ENCODE measurements at places on chromosomes 5 and 9. TPM values are rescaled to one million over a fixed set of nuclear protein-coding genes. Genes with fewer than 3 reads are reported as not detected.
A peak's percentile ranks its signal among the peaks of the same experiment; 100 is the strongest.

IL17B gene
- total RNA-seq = not detected

NKD2 gene
- 1.8 TPM for total RNA-seq

CATSPER3 gene
- 1.4 TPM for total RNA-seq

ZNF474 gene
- not detected for total RNA-seq

ACTBL2 gene
- not detected for total RNA-seq

ZNF883 gene
- 0.42 TPM for total RNA-seq

DRD1 gene
- not detected for total RNA-seq

RBM18 gene
- 21.5 TPM for total RNA-seq

DTWD2 gene
- total RNA-seq = 1.4 TPM

TMEM171 gene
- not detected for total RNA-seq

AJM1 gene
- 4.1 TPM for total RNA-seq

TERT gene
- total RNA-seq = 5.6 TPM

FAM163B gene
- total RNA-seq = not detected

GRCh38 chr9:37353791-37354190, 68.7 kb upstream of the GRHPR start:
- no peak for DNase-seq

DNA sequence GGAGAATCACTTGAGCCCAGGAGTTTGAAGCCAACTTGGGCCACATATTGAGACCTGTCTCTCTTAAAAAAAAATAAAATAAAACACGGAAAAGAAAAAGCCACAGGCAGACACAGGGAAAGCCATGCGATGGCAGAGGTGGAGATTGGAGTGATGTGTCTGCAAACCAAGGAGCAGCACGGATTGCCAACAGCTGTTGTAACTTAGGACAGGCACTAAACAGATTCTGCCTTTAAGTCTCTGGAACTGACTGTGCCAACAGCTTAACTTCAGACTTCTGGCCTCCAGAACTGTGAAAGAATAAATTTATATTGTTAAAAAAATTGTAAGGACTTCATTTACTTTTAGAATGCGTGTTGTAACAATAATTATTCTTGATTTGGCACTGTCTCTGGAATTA, 318.5 kb upstream of the CHD1 start:
- no peak for DNase-seq

- no peak for DNase-seq
Measured at GRCh38 chr5:72480841-72481240, 26.4 kb downstream of the ZNF366 start.

- peak; percentile 72 for DNase-seq
Measured at GRCh38 chr5:154221371-154221896, 30.9 kb downstream of the GALNT10 start.

- no peak for DNase-seq
Measured at GRCh38 chr9:129397335-129397734, 219.3 kb upstream of the IER5L start.

DNA sequence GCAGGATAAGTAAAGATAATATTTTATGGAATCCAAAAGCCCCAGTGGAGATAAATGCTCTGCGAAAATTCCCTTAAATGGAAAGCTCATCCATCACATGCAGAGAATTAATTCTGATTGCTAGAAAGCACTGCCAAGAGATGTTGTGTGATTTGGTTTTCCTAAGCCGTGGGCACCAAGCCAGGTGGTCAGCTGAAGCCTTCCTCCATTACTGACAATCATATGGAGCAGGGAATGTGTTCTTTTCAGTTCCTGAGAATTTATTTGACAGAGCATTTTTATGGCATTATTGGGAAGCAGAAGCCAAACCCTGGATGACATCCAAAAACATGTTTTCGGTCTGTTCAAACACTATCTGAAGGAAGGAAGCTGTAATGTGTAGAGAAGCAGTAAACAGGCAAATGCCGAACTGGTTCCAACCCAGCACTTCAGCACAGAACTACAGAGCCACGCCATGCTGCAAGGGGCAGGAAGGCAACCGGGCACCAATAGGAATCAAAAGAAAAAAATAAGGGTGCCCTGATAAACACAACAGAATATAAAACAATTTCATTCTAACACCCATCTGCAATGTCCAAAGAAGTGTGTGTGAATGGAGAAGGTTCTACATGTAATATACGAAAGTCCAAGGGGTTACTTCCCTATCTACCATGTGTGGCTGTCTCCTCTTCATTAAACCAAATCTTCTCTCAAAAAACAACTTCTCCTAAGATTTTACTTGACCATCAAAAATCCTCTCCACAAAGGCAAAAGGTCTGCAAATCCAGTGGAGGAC, 12.3 kb downstream of the ARSB start:
- DNase-seq = no peak

DNA sequence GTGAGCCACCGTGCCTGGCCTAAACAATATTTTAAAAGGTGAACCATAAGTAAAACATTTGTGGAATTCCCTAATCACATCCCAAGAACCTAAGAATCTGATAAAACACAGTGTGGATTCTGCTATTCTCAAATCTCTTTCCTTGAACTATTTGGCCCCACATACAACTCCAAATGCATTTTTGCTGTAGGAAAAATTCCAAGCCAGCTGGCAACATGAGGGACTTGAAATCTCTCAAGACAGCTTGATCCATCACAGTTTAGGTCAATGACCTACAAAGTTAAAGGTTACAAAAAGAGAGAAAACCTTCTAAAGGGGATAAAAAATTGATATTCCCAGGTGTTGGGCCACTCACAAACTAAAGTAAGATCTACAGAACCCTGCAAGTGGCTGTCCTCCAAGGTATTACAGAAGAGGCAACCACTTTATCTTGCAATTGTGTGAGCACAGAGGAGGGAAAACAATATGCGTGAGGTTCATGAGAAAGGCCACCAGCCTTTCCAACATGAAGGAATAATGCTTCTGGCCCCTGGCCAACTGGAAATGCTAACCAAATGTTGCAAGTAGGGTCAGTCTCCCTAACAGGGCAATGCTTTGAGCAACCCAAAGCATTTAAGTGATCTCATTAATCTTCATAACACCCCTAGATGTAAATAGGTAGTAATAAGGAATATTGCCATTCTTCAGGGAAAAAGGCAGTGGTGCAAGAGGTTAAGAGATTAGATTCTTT, 221.4 kb downstream of the SEMA5A start:
- DNase-seq = no peak

GRCh38 chr5:447501-447900, 4.5 kb downstream of the EXOC3 start:
- DNase-seq = no peak

DNA sequence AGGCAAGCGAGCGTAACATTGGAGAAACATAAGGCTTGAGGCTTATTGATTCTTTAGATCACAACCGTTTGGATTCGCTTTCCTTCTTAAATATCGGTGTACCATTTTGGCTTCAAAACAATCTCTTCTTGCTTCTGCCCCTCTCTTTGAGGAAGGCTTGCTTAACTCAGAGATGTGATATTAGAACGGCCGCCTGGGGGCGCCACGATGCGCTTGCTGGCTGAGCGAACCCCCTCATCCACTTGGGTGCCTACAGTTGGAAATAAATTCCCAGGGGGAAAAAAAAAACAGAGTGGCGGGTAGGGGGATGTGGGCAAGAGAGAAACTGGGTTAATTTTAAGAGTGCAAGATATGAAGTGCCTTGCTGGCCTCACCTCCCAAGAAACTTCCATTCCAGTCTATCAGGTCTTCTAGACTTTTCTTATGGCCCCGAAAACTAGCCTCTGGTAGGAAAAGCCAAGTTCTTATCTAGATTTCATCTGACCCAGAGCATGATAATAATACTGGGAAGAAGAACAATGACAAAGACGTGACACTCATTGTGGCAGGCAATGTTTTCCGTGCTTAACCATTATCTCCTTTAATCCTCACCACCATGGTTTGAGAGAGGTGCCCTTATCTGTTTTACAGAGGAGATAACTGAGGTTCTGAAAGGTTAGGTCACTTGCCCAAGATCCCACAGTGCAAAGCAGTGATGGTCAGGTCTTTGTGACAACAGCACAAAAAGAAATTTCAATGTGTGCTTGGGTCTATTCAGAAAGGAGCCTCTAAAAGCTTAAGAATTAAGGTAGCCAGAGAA, 115.8 kb downstream of the DPYSL3 start:
- no peak for DNase-seq

DNA sequence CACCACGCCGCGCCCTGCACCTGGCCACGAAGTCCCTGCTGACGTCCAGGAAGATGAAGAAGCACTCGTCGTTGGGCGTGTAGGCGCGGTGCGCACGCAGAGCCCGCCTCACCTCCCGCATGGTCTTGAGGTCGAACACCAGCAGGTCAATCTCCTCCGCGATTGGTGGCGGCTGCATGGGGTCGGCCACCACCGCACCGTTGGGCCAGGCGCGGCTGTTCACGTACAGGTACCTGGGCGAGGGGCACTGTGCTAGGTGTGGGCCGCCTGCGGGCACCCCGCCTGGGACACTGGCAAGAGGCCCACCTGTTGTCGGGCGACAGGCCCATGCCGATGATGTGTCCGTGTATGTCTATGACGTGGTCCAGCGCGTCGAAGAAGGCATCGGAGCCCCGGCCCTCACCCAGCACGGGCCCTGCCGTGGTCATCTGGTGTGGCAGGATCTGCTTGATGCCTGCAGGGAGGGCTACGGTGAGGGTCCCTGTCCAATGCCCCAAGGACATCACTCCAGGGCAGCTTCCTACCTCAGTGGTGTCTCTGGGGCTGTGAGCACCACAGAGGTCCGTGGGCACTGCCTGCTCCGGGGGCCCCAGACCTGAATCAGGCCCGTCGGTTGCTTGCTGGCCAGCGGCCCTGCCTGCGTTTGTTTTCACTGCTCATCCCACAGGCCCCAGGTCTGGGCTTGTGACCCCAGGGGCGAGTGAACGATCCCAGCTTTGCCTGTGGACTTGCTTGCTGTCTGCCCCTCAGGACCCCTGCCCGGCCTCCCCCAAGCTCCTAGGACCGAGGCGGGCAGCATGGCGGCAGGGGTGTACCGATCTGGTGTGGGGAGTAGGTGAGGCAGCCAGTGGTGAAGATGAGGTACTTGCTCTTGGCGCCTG, 3.1 kb downstream of the FBXW5 start:
- DNase-seq = no peak

DNA sequence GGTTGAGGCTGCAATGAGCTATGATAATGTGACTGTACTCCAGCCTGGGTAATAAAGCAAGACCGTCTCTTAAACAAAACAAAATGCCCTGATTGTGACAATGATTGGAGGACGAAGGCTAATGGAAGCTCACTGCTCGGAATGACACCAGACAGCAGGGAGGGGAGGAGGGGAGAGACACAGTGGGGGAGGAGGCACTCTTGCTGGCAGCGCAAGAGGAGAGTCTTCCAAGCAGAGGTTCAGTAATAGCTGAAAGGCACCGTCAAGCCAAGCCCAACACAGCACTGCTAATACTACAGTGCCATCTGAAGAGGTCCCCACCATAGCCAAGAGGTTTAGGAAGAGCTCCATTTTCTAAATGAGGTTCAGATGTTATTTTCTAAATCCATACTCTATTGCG, 102.3 kb downstream of the GLDC start:
- no peak for DNase-seq

DNA sequence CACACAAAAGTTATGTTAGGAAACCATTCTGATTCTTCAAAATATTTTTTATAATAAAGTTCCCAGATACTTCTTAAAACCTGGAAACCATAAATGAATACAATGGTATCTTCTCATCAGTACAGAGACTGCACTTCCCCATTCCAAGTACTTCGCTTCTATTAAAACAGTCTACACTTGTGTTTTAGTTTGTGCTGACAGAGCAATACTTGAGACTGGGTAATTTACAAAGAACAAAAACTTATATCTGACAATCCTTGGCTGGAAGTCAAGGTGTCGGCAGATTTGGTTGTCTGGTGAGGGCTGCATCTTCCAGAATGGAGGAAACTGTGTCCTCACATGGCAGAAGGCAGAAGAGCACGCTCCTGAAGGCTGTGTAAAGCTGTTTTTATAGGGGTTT, 70.1 kb downstream of the RFX3 start:
- no peak for DNase-seq

GRCh38 chr5:94361161-94361560, 257.2 kb downstream of the KIAA0825 start:
- no peak for DNase-seq

Measured in activated CD4-positive, alpha-beta T cell treated with anti-CD3 and anti-CD28 coated beads, Interleukin-2, amount 10 ng/mL, durations not matched to agents 7 days and 5 days (primary cell).